ENCODE measurements at places on chromosomes 4 and X. TPM values are rescaled to one million over a fixed set of nuclear protein-coding genes. Genes with fewer than 3 reads are reported as not detected.

The LCORL gene
- 12.5 TPM for total RNA-seq

The CTAG1B gene
- not detected for total RNA-seq

The CPLX1 gene
- not detected for total RNA-seq

The JAKMIP1 gene
- not detected for total RNA-seq

The TMSB15C gene
- total RNA-seq = 7.8 TPM

The CLOCK gene
- 13.6 TPM for total RNA-seq
